ENCODE measurements at places on chromosomes 2 and 18. TPM values are rescaled to one million over a fixed set of nuclear protein-coding genes. Genes with fewer than 3 reads are reported as not detected.

The GRB14 gene
- total RNA-seq: 3.4 TPM

The CPS1 gene
- 27.5 TPM for total RNA-seq

The ANKZF1 gene
- total RNA-seq: 65.1 TPM

The TCF7L1 gene
- 2.3 TPM for total RNA-seq

The SESTD1 gene
- total RNA-seq: 208 TPM

The CKAP2L gene
- total RNA-seq: 17.7 TPM

The FEV gene
- not detected for total RNA-seq

The KCNG3 gene
- total RNA-seq: 2.1 TPM

The GKN1 gene
- total RNA-seq: not detected

The MCEE gene
- 15.8 TPM for total RNA-seq

The BCL2 gene
- total RNA-seq: 2.0 TPM

The SCYGR4 gene
- not detected for total RNA-seq

The IKZF2 gene
- 22.2 TPM for total RNA-seq

The COL5A2 gene
- total RNA-seq: 0.55 TPM

Measured in PC-9 (cell line).